ENCODE measurements at places on chromosomes 12 and 14.

- DNase-seq = no peak
These were observed 247.1 kb downstream of the MSRB3 start for GRCh38 chr12:65525491-65526141.

GRCh38 chr12:13033476-13033875 is 10.7 kb upstream of the FAM234B start:
- DNase-seq = no peak

GRCh38 chr12:123847019-123847418 is 84.9 kb downstream of the DNAH10 start:
- no peak for DNase-seq

- no peak for DNase-seq
These were observed 90.3 kb downstream of the RPS6KA5 start for GRCh38 chr14:90970167-90970600.

DNA sequence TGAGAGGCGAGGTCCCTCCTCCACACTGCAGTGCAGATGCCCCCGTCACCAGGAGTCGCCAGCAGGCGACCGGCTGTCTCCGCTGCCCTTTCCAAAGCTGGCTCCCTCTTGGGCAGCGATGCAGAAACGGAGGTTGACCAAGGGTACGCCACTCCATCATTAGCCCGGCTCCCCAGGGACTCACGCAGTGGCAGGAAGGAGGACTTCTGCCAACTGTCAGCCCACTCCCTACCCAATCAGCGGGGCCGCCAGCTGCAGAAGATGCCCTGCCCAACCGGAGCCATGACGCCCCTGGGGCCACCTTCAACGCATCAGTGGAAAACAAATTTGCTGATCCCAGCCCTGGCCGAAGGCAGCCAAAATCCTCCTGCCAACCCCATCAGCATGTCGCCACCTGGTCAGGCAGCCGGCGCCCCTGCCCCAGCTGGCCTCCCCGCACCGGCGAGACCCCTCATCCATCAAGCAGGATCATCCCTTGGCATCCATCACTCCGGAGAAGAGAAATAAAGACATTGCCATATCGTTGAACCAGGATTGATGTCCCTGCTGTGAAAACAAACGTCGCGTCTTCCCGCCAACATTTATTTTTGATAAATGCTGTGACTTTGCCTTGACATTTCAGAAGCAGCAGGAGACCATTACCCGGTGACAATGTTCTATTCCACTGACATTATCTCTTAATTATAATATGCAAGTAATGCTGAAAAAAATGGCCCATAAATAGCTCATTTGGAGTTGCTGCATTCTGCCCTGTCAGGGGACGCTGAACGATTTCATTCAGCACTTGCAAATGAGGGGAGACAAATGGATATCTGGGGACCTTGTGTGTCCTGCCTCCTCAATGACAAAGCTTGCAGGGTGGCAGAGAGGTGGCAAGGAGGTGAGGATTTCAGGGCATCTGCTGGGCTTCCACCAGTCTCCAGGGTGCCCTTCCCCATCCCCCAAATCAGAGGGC is 105.1 kb downstream of the SCARB1 start:
- DNase-seq = no peak

DNA sequence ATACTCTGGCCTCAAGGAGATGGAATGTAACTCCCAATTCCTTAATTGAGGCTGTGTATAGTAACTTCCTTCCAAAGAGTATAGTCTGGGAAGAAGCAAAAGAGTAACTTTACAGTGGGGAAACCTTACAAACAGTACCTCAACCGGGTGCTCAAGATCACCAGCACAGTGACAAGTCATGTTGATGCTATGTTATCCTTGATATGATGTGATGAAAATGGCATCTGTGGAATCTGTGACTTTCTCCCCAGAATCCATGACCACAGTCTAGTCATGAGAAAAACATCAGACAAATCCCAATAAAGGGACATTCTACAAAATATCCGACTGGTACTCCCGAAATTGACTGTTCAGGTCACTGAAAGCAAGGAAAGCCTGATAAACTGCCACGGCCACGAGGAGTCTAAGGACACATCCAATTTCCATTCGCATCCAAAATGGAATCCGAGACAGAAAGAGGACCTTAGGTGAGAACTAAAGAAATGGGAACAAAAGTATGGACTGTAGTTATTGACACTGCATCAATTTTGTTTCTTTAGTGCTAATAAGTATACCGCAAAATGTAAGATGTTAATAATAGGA is 97.3 kb upstream of the FRMD6 start:
- DNase-seq = no peak

DNA sequence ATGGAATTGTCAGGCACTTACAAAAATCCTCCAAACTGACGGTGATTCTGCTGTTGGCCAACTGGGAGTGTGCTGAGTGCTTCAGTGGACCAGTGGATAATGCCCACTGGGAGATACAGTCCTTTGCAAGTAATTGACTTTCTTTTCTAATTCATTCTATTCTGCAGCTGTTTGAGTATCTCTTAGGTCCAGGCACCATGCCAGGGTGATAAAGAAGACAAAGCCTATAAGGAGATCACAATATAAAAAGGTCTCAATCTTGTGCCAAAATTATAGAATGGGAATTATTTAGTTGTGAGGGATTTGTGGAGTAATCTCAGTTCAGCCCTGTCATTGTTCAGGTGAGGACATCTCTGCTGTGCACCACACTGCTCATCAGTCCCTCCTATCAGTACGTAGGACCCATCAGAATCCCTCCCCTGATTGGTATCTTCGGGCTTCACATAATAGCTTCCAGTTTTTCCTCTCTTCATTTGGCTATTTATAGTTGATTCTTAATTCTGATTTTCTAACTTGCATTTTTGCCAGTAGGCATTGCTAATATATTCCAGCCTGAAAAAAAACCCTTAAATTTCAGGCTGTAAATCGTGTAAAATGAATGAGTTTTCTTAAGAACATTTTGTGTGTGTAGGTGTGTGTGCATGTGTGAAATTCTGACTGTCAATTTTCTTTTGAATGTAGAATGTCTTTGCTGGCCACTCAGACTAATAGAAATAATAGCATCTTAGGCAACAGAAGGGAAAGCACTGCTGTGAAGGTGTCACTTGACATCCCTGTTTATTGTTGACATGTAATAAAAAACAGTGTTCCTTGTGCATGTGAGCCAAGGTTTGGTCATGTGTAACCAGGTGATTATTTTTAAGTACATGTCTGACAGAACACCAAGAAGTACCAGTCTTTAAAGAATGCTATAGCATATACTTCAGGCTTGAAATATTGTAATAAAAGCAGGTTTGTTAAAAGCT is 457.6 kb upstream of the RGS6 start:
- DNase-seq = no peak

DNA sequence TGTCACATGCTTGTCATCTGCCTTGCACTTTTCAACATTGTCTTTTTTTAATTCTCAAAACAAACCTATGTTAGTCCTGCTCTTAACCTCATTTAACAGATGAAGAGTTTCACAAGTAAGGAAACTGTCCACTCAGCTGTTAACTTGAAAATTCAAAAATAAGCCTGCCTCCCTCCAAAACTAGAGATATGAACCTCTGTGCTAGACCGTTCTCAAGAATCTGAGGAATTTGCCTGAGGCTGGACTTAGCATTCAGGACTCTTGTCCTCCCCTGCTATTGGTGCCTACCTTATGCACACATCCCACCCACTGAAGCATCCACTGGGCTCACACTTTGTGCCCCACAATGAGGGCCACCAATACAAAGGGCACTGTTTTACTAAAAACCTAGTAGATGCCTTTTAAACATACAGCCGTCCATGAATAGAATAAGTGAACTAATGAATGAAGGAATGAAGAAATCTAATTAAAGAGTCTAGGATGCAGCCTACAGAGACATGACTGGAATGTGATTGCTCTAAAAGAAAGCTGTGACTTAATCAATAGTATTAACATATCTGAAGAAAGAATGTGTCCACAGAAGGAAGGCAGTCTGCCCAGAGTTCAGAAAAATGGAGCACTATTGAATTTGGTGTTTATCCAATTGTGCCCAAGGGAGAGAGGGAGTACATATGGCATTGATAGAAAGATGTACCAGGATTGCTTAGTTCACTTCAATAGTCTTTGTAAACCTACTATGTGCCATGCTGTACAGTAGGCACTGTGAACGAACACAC is 238.5 kb downstream of the SPTSSA start:
- no peak for DNase-seq

DNA sequence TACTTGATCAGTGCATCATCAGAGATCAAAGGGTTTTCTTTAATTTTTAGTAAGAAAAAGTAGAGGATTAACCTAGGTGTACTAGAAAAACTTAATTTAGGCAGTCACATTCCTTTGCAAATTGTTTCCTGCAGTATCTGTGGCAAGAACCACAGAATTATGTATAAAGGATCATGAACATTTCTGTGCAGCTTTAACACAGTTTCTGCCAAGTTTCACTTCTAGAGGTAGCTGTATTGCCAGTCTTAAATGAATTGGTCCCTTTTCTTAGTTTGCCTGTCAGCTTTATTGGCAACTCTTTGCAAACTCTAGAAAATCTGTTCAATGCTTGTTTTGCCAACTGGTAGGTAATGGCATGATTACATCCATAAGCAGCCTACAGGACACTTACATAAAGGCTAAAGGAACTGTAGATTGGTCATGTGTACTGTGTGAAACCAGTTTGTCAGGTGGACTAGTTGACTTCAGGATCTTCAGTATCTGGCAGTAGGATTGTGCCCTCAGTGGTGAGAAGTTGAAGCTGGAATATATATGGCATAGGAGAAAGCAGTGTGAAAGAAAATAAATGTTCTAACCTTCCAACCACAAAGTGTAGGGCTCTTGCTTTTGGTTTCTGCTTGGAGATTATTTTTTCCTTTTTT is 75.9 kb downstream of the TTLL5 start:
- DNase-seq = no peak

- DNase-seq = no peak
These were observed 98.3 kb downstream of the RTN1 start for GRCh38 chr14:59772233-59772632.

- no peak for DNase-seq
These were observed 63.0 kb upstream of the TCL1B start for GRCh38 chr14:95623195-95623594.

DNA sequence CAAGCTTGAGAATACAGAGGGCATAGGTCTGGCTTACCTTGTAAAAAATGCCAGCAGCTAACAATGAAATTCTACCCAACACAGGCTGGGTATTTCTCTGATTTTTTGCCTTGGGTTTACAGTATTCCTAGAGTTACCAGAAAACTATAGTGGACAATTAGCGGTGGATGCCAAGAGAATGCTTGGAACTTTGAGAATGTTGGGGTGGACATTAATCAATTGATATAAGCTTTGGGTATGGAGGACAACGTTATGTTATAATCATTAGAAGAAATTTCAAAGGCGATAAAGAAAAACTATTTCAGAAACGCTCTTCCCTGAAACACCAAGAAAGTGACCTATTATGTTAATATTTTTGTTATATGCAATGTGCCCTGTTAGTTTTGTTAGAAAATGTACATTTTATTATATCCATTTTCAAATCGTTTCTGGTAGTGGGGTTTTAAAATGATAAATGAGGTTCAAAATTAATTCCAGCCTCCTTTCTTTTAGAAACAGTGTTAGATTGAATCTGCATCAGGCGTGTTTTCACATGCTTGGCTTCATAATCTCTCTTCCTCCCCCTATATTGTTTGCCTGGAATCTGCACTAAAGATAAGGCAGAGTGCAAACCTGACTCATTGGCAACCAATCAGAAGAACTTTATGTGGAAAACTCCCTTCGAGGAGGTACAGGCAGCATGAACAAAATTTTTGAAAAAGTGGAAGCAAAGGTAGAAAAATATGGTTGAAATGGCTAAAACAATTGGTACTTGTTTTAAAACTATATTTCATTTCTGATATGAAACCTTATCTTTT is 1.4 kb upstream of the PTPRQ start:
- no peak for DNase-seq

GRCh38 chr14:50790589-50790988 is 40.4 kb downstream of the NIN start:
- DNase-seq = no peak

DNA sequence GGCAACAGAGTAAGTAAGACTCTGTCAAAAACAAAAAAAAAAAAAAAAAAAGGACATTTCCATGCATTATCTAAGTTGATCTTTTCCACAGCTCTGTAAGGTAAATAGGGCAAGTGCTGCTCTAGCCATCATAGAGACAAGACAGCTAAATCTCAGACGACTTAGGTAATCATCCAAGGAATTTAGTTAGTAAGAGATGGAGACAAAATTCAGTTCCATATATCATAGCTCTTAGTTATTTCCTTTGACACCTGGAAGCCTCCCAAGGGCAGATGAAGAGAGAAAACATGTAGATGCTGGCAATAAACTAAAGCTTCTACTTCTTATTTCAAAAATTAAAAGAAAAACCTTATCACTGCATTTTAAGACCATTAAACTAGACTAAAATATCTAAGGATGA is 48.7 kb downstream of the ST8SIA1 start:
- no peak for DNase-seq

DNA sequence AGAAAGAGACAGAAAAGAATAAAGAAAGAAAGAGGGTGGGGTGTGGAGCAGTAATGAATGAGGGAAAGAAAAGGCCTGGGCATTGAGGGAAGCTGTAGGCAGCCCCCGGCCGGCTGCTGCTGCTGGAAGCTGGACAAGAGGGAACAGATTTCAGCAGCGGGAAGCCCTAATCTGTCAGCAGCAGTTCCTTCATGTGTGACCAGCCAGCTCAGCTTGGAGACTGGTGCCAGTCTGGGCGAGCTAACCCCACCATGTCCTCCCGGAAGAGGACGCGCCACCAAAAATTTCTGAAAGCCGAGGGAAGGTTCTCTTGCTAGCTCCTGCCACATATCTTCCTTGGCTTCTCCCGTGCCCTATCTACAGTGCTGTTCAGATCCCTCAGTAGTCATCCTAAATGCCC is 236.8 kb downstream of the GRIN2B start:
- DNase-seq = no peak

GRCh38 chr14:99242816-99243721 is 28.9 kb downstream of the BCL11B start:
- no peak for DNase-seq

Data from stimulated activated CD4-positive, alpha-beta T cell treated with anti-CD3 and anti-CD28 coated beads, Interleukin-1b, Interleukin-23, amount 100 ng/mL, for 4 hours (primary cell).